KG1 (cell line): ENCODE measurements at places on chromosomes 12 and 14.

GRCh38 chr12:105640761-105641160, 310.3 kb downstream of the C12orf75 start:
- no peak for DNase-seq

DNA sequence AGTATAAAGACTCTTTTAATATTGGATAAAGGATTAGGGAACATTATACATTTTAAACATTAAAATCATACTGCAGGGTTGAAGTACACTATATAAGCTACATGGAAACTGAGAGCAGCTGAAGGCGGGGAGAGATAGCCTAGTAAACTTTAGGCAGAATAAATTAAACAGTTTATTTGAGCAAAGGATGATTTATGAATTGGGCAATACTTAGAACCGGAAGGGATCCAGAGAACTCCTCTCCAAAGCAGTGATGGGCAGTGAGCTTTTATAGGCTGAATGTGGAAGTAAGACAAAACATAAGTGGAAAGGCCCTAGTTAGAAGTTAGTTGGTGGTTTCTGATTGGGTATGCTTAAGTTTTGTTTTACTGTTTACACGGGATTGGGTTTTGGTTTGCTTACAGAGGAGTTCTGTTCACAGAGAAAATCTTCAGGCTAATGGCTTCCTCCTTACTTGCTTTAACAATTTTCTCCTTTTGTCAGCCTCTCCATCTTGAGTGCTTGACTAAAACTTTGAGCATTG, 18.9 kb downstream of the LEMD3 start:
- no peak for DNase-seq

DNA sequence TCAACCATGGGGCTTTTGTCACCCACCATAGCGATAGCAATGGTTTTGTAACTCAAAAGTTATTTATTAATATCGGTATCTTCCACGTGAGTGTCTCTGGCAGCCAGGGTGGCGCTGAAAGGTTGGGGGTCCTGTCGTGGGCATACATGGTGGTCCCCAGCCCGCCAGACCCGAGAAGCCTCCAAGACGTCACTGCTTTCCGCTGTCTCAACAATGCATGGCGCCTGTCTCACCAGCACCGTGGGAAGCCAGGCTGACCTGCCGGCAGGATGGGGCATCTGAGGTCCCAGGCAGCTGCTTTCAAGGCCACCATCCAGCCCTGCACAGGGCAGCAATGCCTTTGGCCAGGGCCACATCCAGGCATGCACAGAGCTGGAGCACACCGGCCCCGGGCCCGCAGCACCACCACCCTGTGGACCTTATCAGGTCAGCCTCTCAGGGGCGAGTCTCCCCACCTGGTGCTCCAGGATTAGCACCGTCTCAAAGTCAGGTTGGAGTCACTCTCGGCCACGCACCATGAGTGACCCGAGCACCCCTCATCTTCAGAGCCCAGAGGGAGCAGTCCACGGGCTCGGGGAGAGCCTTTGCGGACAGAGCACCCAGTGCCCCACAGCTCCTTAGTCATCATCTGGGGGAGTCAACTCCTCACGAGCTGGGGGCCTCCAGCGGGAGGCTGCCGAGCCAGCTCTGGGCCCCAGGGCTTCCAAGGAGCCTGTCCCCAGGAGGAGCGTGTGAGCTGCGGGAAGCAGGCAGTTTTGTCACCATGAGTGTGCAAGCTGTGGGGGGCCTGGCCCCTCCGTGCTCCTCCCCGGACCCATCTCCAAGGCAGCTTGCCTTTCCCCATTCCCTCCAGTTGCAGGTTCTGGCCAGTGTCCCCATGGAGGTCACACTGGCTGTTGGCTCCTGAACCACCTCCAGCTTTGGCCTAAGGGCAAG, 14.6 kb upstream of the C14orf180 start:
- no peak for DNase-seq

GRCh38 chr14:80845856-80846255, 95.7 kb downstream of the CEP128 start:
- DNase-seq = no peak

GRCh38 chr14:76546426-76547221, 170.7 kb downstream of the ESRRB start:
- DNase-seq = no peak
